PC-9 (cell line): ENCODE measurements at places on chromosomes 7 and 10. TPM values are rescaled to one million over a fixed set of nuclear protein-coding genes. Genes with fewer than 3 reads are reported as not detected.
A peak's percentile ranks its signal among the peaks of the same experiment; 100 is the strongest.

- H3K4me3 ChIP-seq: peak overlapping the region; percentile 20; the same call in 1 of the 2 replicates
- H3K27me3 ChIP-seq: no peaks in the 10 kb centered on the region
- H3K4me1 ChIP-seq: peaks cover 29% of the 10 kb centered on the region
- no peaks in the 10 kb centered on the region for H3K36me3 ChIP-seq
- no peak for DNase-seq
These were observed 48.5 kb upstream of the FOXL3 start for GRCh38 chr7:241513-241912.

Gene CDK14
- total RNA-seq: 39.1 and 41.6 TPM in 2 replicates

Gene KCNMA1
- 0.68 and 0.70 TPM in 2 replicates for total RNA-seq

GRCh38 chr10:36888925-36889573, 236.3 kb upstream of the ANKRD30A start:
- no peaks in the 10 kb centered on the region for H3K27me3 ChIP-seq
- H3K27ac ChIP-seq: no peak overlapping the region
- H3K4me3 ChIP-seq: no peak overlapping the region
- peak; percentile 16 for DNase-seq
- no peaks in the 10 kb centered on the region for H3K36me3 ChIP-seq

GRCh38 chr7:74569501-74570075, 87.9 kb upstream of the GTF2I start:
- H3K36me3 ChIP-seq: no peaks in the 10 kb centered on the region
- no peaks in the 10 kb centered on the region for H3K27me3 ChIP-seq
- H3K27ac ChIP-seq: peak overlapping the region; percentile 67
- DNase-seq: peak; percentile 72
